ENCODE measurements at places on chromosomes 1 and 21.

- no peak for DNase-seq
Measured at GRCh38 chr1:70760154-70760553, 287.5 kb downstream of the PTGER3 start.

GRCh38 chr1:215256936-215257679 is 174.6 kb downstream of the KCNK2 start:
- no peak for DNase-seq

DNA sequence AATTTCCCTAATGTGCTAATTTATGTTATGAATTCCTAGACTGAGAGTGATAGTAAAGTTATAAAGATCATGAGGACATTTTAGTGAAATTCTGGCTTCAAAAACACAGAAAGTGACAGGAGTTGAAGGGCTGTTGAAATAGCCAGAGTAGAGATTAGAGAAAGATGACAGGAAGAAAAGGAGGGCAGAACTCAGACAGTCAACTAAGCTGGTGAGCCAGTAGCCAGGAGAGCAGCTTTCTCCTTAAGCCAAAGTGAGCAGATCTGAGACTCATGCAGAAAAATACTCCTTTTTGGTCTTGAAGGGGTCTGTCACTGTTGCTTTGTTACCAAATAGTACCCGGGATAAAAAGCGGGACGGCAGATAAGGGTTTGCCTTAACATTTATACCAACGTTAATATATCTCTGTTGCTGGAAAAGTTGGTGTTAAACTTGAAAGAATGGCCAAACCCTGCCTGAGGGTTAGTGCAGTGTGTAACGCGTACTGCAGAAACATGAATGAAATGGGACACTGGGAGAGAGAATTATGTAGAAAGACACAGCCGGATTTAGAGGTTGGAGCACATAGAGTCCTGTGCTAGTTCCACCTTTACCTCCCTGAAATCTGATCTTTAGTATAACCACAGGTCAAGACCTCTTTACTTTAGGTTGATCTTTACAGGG is 12.8 kb downstream of the AHCYL1 start:
- DNase-seq, result no peak

GRCh38 chr1:51491166-51491981 is 27.7 kb downstream of the EPS15 start:
- DNase-seq, result no peak

DNA sequence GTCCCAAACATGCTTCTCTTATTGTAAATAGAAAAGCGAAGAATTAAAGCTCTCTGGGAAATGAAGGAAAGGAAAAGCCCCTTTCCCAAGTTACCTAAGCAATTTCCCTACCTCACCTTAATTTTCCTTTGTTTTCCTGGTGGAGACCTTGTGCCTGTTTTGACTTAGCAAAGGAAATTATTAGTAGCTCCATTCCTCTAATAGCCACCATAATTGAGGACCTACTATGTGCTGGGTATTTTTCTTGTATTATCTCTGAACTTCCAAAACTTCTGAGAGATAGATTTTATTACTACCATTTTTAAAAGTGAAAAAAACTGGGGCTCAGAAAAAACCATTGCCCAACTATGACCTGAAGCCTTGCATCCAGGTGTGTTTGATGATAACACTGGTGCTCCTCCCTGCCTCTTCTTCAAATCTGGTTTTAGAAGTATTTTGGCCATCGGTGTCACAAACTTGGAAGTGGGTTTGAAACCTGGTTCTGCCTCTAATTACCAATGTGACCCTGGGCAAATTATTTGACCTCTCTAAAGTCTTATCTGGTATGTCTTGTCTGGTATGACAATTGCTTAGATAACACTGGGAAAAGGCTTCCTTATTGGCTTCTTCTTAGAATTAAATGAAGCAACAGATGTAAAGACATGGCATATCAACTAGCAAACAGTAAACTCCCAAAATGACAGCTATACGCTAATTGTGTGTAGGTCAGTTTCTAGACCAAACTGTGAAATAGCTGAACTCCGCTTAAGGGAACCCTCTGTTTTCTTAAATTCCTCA is 39.5 kb downstream of the BCL9 start:
- no peak for DNase-seq

DNA sequence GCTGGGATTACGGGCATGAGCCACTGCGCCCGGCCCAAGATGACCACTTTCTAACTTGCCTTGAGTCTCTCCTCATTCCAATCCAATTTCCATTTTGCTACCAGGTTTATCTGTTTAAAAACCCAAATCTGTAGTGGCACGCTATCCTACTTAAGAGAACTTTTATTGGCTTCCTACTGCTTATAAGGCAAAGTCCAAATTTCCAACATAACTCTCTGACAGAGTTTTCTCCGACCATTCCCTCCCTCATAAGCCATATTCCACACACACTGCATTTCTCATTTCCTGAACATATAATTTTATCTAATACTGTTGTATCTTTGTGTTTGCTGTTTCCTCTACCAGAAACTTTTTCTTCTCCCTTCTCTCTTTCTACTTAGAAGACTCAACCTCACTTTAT is 15.3 kb downstream of the SF3A3 start:
- DNase-seq, result no peak
